ENCODE measurements at places on chromosomes 7 and 10.

GRCh38 chr7:97819161-97819560 lies 53.0 kb downstream of the ASNS start:
- no peak for DNase-seq

DNA sequence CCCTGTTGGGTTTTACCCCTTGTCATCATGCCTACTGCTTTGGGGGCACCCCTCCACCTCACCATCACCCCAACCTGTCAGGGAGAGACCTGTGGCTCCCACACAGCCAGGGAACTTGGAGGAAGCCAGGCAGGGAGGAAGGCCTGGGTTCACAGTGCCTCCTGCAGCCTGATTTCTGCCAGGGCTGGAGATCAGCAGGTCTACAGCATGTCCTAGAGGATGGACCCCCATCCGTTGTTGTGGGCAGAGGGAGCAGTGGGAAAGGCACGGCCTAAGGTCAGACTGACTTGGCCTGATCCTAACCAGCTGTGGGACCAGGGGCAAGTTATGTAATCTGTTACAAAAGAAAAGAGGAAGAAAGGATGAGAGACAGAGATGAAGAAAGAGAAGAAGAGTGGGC lies 28.2 kb downstream of the ZCCHC24 start:
- DNase-seq, result no peak

DNA sequence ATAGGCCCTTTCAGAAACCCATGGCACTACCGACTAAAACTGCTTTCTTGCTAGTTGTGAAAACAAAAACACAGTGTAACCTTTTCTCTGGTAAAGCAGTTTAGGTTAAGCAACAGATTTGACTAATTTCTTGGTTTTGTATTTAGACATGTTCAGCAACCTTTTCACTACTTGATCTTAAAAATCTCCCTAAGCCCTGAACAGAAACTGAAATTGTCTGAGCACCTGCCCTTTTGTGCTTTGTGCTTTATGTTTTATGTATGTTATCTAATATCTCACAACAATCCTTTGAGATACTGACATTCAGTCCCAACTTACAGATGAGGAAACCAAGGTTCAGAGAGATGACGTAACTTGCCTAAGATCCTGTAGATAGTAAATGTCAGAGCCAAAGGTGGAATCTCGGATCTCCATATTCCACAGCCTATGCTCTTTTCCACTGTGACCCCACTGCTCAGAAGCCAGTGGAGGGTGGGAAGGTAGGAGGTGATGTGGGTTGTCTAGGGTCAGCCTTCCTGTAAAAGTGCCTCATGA lies 146.6 kb downstream of the LCOR start:
- DNase-seq, result no peak

GRCh38 chr10:29731760-29732159 lies 97.0 kb upstream of the SVIL start:
- no peak for DNase-seq

GRCh38 chr10:77411805-77412204 lies 225.8 kb downstream of the KCNMA1 start:
- DNase-seq, result no peak

GRCh38 chr10:6918305-6918704 lies 338.2 kb upstream of the PRKCQ start:
- no peak for DNase-seq

- DNase-seq, result no peak
Measured at GRCh38 chr10:86868353-86868752, 89.1 kb downstream of the MMRN2 start.

DNA sequence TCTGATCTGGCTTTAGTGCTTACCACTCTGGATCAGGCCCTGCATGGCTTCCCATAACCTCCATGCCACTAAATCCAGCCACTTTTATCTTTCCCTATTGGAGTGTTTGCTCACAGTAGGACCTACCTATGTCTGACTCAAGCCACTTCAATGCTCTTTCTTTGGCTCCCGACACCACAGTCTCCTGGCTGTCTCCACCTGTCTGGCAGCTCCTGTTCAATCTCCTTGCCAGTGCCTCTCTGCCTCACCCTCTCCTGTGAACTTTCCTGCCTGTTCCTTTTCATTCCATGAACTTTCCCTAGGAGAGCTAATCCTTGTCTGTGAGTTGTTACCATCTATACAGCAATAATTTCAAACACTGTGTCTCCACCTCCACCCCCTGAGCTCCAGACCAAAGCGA lies 82.6 kb upstream of the UCN3 start:
- no peak for DNase-seq

- DNase-seq, result no peak
Measured at GRCh38 chr7:100048680-100049079, 894 bp upstream of the ZSCAN21 start.

DNA sequence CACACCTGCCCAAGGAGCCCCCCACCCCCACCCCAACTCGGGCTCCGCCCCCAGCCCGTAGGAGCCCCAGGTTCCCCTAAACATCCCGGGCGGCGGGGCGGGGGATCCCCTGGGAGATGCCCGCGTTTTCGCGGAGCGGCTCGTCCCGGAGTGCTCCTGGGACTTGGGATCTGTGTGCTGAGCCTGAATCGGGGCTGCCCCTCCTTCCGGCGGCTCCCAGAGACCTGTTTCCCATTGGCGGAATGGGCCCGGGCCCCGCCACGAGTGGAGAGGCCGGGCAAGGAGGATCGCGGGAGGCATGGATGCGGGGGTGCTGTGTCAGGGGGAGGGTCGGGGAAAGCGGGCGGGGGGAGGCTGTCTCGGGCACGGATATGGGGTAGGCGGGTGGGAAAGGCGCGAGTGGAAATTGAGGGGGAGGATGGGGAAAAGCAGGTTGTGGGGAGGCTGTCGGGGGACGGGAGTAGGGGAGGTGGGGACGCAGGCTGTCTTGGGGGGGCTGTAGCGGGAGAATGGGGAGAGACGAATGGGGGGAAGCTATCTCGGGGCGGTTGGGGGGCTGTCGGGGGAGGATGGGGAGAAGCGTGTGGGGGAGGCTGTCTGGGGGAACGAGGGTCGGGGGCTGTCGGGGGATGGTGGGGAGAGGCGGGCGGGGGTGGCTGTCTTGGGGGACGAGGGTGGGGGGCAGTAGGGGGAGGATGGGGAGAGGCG lies 572 bp upstream of the BHLHA15 start:
- DNase-seq, result no peak

GRCh38 chr10:25682203-25682851 lies 251.7 kb upstream of the MYO3A start:
- no peak for DNase-seq

GRCh38 chr7:128302139-128302538 lies 41.6 kb downstream of the RBM28 start:
- DNase-seq, result no peak

- DNase-seq, result no peak
Measured at GRCh38 chr7:27133409-27134231, 3.1 kb upstream of the HOXA4 start.

- DNase-seq, result no peak
Measured at GRCh38 chr10:27527666-27528295, 23.7 kb downstream of the RAB18 start.

DNA sequence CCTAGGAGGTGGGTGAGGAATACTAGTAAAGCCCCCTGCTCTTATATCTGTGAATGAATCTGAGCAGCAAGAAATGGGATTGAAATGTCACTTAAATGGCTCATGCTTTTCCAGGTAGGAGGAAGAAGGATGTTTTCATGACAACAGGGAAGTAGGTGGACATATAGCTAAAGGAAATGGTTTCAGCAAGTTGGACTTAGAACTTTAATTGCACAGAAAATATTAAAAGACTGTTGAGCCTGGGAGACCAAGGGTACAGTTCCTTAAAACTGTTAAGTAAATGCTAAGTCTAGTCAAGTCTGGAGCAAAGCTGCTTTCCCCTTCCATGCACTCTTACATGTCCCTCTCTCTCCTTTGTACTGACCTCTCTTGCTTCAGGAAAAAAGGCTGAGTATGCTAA lies 301.3 kb downstream of the HGF start:
- DNase-seq, result no peak

GRCh38 chr7:16062269-16062668 lies 359.1 kb downstream of the CRPPA start:
- DNase-seq, result peak; percentile 66

GRCh38 chr7:37446371-37446770 lies 2.3 kb downstream of the ELMO1 start:
- no peak for DNase-seq

DNA sequence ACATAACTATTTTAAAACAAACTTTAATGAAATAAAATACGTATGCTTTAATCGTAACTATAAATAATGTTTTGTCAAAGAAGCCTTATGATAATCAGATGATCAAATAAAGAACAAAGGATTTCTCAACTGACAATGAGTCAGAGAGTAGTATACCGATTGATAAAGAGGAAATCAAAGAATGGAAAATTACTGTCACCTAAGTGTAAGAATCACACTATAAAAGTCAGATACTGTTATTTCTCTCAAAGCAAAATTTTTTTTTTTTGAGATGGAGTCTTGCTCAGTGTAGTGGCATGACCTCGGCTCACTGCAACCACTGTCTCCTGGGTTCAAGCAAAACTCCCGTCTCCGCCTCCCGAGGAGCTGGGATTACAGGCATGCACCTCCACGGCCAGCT lies 18.8 kb downstream of the DNAJC2 start:
- no peak for DNase-seq

- no peak for DNase-seq
Measured at GRCh38 chr7:24172856-24173255, 111.1 kb upstream of the NPY start.

- DNase-seq, result no peak
Measured at GRCh38 chr10:127276794-127277462, 80.5 kb upstream of the INSYN2A start.

- DNase-seq, result no peak
Measured at GRCh38 chr7:5667391-5667790, 114.1 kb downstream of the RNF216 start.

GRCh38 chr7:44282601-44283171 lies 42.7 kb downstream of the CAMK2B start:
- no peak for DNase-seq

- no peak for DNase-seq
Measured at GRCh38 chr10:80415734-80416478, 7.6 kb downstream of the PRXL2A start.

DNA sequence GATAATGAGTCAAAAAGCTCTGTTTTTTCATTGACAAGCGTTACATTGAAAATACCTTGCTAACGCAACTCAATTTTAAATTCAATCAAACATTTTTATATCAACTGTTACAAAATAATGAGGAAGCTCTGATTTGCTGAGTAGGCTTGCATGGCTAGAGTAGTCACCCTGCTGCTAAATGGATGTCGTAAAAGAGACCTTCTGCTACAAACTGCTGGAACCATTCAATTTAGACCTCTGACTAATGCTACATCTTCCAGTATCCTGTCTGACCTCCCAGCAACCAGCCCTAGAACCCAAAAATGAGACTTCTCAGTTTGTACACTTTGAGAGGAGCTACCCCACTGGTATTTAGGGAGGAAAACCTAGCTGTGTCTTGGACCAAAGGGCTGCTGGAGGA lies 84.0 kb upstream of the ELMO1 start:
- DNase-seq, result no peak

GRCh38 chr7:33774762-33775523 lies 130.4 kb upstream of the BMPER start:
- DNase-seq, result peak; percentile 21

- DNase-seq, result no peak
Measured at GRCh38 chr7:135509589-135509838, 388 bp downstream of the CNOT4 start.

GRCh38 chr7:143901332-143901667 lies 676 bp downstream of the TCAF1 start:
- no peak for DNase-seq

DNA sequence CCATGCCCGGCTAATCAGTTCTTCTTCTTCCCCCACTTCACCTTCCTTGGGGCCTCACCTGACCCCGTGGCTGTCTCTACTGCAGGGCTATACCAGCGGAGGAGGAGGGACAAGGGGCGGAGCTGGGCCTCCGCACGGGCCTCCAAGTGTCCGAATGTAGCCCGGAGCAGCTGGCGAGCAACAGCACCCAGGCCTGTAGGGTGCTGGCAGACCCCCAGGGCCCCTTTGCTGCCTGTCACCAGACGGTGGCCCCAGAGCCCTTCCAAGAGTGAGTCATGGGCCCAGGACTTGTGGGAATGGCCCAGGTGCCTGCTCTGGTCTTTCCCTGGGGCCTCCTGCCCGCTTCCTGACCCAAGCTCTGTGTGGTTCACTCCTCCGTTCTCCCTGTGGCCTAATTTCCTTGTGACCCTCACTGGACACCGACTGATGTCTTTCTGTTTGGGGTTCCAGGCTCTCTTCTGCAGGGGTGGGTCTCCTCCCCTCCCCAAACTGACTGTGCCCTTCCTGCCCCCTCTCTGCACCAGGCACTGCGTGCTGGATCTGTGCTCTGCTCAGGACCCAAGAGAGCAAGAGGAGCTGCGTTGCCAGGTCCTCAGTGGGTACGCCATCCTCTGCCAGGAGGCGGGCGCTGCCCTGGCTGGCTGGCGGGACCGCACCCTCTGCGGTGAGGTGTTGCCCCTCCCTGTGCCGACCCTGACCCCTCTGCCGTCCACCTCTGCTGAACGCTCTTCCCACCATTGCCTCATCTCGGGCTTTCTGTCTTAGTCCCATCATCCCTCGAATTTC lies 35.2 kb downstream of the EPHB4 start:
- DNase-seq, result no peak

- no peak for DNase-seq
Measured at GRCh38 chr10:103507235-103508191, 14.0 kb downstream of the NEURL1 start.

- no peak for DNase-seq
Measured at GRCh38 chr7:134792968-134793367, 13.5 kb downstream of the CALD1 start.

- DNase-seq, result no peak
Measured at GRCh38 chr7:99102809-99103690, 40.9 kb downstream of the SMURF1 start.

GRCh38 chr7:110010359-110010758 lies 1080.6 kb upstream of the LRRN3 start:
- DNase-seq, result no peak

GRCh38 chr7:2709553-2710285 lies 21.7 kb downstream of the AMZ1 start:
- no peak for DNase-seq

DNA sequence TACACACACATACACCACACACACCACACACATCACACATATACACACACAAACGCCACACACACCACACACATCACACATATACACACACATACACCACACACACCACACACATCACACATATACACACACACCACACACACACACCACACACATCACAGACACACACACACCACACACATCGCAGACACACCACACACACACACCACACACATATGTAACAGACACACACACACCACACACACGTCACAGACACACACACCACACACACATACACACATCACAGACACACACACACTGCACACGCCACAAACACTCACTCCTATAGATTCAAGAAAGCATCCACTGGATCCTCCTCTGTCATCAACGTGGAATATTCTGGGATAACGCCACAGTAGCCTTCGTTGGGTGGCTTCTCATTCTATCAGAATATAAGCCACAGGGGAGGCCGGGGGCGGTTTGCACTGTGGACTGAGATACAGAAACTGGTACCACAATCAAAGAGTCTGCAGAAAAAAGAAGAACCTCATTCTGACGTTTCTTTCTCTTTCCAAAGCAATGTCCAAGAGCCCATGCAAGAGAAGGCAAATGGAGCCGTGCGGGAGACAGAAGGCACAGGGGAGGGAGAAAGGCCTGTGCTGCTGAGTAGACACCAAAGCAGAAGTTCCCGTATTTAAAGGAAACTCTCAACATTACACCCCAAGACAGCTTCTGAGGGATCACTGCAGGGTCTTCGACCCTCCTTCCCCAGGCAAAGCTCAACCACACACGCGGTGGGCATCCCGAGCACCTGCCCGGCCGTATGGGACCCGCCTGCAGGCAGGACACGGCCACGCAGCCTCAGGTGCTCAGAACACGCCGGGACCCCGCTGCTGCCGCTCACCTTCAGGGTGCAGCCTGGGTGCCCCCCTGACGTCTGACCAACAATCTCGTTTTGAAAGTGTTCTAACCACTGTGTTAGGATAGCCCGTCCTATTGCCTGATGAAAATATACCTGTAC lies 321.2 kb downstream of the DNAJB6 start:
- no peak for DNase-seq

Data from GM04503 (cell line).